Stimulated activated CD4-positive, alpha-beta T cell treated with anti-CD3 and anti-CD28 coated beads, Interleukin-12 subunit alpha, Interleukin-12 subunit beta, amount 100 ng/mL, for 4 hours (primary cell): ENCODE measurements at places on chromosomes 1 and 21.

DNA sequence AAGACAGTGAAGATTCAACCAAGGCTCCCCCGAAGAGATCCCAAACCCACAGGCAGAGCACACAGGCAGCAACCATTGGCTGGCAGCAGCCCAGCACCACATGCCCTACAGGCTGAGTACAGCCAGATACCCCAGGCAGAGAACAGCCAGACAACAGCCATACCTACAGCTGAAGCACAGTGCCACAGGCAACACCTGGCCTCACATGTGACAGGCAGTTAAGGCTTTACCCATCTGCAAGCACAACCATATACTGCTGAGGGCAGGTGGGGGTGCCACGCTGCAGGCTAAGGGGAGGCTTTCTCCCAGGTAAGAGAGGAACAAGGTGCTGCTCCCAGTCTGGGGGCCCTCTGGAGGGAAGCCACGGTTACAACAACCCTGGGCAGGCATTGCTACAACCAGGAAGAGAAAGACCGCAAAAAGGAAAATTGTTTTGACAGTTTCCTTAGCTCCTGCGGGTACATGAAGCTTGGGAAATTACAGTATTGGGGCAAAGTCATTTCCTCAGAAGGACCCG is 12.3 kb downstream of the CHIT1 start:
- no peak for DNase-seq

DNA sequence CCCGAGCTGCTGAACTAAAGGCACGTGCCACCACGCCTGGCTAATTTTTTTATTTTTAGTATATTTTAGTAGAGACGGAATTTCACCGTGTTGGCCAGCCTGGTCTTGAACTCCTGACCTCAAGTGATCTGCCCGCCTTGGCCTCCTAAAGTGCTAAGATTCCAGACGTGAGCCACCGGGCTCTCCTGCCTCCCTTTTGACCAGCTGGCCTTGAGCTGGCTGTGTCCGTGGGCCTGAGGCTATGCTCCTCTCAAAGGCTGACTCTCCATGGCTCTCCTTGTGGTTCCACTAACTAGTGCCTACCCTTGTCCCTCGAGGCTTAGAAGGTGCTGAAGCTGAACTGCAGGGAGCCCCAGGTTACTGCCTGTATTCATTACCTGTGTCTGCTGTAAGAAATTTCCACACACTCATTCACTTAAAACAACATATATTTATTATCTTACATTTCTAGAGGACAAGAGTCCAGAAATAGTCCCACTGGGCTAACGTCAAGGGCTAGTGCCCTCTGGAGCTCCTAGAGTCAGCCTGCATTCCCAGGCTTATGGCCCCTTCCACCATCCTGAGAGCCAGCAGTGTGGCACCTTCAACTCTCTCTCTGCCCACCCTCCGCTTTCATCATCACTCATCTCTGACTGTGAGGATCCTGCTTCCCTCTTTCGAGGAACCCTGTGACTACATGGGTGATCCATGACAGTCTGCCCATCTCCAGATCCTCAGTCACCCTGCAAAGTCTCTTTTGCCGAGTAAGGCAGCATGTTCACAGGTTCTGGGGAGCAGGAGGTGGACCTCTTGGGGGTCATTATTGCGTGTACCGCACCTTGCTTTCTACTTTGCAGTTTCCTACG is 34.9 kb downstream of the ETS2 start:
- DNase-seq: no peak

DNA sequence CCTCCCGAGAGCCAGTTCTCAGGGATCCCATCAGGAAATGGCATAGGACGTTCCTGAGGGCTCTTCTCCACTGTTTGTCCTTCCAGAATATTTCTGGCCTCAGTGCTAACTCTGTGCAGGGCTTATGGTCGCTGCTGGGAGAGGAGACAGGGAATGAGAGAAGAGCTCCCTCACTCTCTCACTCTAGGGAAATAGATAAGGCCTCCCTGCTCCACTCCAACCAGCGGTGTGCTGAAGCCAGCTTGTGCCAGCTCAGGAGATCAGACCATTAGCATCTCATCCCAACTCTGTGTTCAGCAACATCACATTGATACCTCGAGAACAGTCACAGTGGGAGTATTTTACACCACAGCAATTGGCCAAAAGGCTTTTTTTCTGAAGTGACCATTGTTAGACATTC is 49.2 kb upstream of the ZC3H12A start:
- no peak for DNase-seq

GRCh38 chr1:3481836-3482375 is 27.4 kb downstream of the ARHGEF16 start:
- DNase-seq: no peak
